ENCODE measurements at places on chromosomes 2 and 18. TPM values are rescaled to one million over a fixed set of nuclear protein-coding genes. Genes with fewer than 3 reads are reported as not detected.

DNA sequence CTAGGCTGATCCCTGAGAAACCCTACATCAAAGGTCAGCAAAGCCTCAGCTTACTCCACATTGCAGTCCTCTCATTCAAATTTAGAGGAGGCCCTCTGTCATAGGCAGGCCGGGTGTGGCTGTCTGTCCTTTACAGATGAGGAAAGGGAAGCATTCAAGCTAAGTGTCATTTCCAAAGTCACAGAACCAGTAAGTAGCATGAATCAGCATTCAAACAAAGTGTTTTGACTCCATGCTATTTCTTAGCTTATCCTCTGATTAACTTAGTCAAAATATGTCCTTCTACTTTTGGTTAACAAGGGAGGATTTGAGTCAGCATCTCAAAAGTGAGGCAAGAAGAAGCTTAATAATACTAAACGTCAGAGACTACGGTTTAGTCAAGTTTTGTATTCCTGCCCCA is 409.0 kb upstream of the POU3F3 start:
- ATAC-seq: no peak

GRCh38 chr2:223166983-223167650 is 115.1 kb downstream of the KCNE4 start:
- peak; percentile 50 for ATAC-seq

GRCh38 chr2:108447947-108448677 is 894 bp upstream of the GCC2 start:
- ATAC-seq: no peak

DNA sequence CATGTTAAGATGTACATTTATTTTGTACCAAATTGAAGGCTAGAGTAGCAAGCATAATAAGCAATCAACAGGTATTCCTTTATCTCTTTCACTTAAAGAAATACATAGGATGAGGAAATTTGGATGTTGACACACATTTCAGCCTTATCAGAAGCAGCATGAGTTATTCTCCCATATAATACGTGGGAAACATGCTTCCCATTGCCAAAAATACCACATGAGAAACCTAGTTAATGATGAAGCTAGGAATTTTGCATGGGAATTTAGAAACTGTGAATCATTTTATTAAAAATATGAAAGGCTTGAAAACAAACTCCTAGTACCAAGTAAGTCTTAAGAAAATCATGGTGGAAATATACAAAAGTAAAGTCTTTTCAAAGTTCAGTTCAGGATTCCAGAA is 751.8 kb downstream of the TSN start:
- no peak for ATAC-seq

DNA sequence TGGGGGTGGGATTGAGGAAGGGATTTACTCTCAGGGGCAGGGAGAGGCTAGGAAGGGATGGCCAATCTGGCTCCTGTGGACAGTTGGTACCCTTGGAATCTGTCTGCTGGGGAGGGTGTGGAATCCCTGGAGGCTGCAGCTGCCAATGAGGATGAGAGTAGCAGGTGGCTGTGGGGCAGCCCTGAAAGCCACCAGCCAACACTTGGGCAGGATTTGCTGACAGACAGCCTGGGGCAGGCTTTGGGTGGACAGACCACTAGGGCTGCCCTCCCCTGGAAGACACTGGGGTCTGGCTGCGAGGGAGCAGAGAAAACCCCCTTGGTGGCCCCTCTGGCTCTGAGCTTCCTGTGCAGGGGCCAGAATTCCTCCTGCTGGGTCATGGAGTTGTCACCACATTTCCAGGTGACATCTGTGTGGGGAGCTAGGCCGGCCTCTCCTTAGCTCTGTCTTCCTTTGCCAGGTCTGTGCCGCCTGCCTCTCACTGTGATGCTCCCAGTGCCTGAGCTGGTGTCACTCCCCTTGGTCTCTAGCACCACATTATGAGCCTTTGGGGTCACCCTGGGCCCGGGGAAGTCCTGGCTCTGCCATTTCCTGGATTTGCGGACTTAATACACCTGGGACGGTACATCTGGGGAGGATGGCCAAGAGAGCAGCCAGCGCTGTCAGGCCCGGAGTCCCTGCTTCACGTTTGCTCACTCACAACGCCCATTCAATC is 13.4 kb upstream of the ARHGEF4 start:
- ATAC-seq: no peak

DNA sequence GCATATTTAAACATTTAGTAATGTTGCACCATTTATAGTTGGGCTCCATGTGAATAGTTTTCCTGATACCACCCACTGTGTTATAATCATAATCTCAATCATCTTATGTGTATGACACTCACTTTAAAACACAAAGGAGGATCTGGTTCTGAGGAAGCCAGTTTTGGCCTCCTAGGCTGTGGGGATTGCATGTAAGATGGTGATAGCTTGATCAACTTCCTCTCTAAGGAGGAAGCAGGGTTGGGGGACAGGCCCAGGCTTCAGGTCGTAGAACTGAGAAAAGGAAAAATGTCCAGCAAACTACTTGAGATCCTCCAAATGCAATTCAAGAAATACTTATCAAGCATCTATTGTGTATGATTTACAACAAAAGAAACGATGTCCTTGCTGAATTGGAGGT is 4.9 kb upstream of the PPM1B start:
- ATAC-seq: no peak

DNA sequence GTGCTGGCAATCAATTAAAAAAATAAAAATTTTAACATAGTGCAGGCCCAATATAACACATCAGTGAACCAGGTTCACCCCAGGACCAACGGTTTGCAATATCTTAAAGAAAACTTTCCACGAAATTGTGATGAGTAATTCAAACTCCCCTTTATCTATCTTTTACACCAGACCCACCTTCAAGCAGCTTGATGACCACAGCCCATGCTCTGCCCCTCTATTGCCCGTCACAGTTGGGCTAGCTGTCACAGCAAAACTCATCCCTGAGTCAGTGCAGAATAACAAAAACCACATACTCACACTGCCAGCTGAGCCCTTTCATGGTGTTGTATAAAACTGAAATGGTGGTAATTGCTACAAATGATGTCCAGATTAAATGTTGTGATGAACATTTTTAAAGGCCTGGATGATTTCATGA is 112.5 kb upstream of the CREB1 start:
- ATAC-seq: peak; percentile 48

DNA sequence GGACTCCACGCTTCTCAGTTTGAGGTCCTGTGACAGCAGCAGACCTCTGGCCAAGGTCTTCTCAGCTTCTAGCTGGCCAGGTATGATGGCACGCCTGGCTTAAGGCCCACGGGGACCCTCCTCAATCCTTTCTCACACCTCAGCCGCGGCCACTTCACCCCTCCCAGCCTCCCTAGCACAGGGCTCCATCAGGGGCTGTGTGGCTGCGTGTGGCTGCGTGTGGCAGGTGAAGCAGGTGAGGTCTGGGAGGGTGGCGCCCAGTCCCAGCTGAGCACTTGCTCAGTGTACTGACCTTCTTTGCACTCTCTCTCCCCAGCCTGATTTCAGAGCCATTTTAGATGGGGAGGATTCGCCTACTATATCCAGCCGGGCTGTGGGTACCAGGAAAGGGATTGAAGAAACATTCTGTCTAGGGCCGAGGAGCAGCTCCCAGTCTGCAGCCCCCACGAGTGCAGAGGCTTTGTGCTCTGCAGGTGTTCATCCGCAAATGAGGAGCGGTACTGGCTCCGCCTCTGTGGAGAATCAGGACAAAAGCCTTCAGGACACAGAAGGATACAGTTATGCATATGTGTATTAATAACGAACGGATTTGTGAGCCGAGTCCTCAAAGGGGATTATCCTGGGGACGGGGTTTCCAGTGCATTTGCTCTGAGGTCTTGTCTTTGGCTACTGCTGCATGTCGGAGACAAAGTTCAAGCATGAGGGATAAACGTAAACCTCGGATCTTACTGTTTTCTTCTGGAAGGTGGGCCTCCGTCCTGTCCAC is 236.9 kb upstream of the RAB6C start:
- ATAC-seq: no peak

- no peak for ATAC-seq
These were observed 45.6 kb upstream of the TMEM178A start for GRCh38 chr2:39620067-39620466.

GRCh38 chr2:30706534-30707303 is 100.5 kb downstream of the CAPN13 start:
- peak; percentile 86 for ATAC-seq

DNA sequence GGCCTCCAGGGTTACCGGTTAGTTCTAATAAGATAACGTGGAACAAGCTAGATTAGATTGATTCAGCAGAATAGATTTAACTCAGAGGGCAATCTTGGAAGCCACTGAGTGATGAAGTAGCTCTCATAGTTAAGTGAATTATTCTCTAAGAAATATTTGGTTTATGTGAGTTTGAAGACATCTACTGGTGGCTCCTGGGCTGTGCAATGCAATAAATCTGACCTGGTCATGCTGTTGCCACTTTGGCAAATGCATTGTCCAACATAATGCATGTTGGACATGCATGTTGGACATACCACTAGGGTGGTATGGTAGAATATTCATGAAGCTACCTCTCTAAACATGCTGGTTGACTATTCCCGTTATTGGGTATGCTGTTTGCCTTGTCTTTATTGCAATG is 493.7 kb upstream of the VRK2 start:
- ATAC-seq: no peak

DNA sequence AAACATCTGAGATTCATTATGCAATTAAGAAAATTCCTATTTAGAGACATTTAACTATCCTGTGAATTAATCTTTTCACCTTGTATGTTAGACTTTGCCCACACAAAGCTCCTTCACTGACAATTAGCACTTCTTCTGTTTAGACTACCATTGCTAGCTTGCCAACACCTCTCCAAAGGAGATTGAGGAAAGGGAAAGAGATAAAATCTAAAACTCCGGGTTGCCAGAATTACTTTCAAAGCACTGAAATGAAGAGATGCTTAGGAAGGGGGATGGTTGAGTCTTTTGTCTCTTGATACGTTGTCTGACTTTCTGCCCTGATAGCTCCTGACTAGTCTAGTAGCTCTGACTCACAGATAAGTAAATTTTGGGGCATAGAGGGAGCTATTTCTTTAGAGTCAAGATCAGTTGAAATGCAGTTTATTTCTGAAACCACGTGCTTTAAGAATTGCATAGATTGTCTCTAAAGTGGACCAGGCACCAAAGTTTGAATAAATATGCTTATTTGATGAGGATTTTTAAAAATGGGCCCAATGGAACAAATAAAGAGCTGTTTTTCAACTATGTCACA is 74.1 kb upstream of the DSEL start:
- ATAC-seq: no peak

- no peak for ATAC-seq
These were observed 4.8 kb downstream of the UGP2 start for GRCh38 chr2:63846487-63846886.

- ATAC-seq: no peak
These were observed 422.7 kb upstream of the CDH20 start for GRCh38 chr18:60910534-60910933.

DNA sequence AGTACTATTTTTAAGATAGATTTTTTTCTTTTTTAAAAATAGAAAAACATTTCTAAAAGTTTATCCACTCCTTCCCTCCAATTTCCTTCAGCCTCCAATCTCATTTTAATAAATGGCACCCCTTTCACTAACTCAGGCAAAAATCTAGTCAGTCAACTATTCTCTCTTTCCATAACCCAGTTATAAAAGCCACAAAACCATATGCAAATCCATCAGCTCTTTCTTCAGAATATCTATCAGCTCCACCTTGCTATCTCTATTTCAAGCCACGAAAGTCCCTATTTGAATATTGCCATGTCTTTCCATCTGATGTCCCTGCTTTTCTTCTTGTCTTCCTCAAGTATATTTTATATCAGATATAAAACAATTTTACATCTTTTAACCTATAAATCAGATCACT is 397.1 kb downstream of the ERBB4 start:
- ATAC-seq: no peak

DNA sequence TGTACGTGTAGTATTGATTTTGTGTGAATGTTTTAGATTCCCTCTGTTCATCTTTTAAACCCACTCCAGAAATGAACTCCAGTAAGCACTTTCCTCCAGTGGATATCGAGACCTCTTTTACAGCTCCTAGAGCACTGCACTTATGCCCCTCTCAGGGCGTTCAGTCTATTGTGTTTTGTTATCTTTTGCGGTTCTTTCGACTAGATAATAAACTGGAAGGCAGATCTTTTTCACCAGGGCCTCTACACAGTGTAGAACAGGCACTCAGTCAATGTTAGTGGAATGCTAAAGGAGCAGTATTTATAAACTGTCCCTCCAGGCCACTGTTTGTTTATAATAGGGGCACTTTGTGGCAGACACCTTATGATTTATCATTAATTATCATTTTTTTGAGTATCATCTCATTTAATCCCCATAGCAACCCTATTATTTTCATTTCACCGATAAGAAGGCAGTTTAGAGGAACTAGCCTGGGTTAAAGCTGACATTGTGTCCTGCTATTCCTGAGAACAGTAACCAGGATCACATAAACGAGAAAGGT is 742 bp upstream of the SOS1 start:
- ATAC-seq: no peak

GRCh38 chr2:174704061-174704460 is 60.2 kb downstream of the CHRNA1 start:
- no peak for ATAC-seq

GRCh38 chr2:8391126-8391525 is 290.7 kb upstream of the ID2 start:
- no peak for ATAC-seq

DNA sequence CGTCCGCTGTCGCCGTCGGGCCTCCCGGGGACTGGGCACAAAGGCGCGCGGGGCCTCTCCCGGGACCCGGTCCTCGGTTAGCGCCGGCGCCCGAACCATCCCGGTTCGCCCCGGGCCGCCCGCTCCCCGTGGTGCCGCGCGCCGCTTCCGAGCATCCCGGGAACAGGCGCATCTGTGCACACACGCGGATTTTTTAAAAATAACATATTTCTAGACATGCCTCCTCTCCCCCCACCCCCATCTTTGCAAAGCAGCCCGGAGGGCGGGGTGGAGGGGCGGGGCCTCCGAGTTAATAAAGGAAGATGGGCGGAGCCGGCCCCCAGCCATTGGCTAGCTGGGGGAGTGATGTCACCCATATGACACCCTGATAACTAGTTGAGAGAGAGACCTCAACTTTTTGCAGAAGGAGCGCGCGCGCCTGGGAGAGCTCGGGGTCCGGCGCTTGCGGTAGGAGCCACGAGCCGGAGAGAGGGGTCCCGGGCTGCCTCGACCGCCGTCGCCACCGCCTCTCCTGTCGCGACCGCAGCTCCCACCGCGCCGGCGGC is at the start of gene SOX11:
TSS of gene SOX11 (plus strand) at position 400 of the 545 bp plus-strand sequence. CDS start 338 bp downstream, outside the sequence.
- ATAC-seq: peak; percentile 26

GRCh38 chr2:29113891-29114321 is 1.3 kb upstream of the CLIP4 start:
- ATAC-seq: peak; percentile 76

DNA sequence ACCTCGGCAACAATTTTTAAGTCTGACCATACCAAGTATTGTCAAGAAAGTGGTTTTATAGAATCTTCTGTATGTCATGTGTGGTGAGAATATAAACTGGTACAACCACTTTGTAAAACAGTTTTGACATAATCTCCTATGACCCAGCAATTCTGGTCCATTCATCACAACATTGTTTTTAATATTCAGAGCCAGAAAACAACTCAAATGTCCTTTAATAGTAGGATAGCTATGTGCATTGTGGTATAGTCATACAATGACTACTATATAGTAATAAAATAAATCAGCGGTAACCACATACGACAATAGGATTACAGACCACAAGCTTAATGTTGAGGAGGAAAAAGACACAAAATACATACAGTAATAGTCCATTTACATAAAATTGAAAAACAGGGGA is 175.2 kb upstream of the SPATS2L start:
- ATAC-seq: no peak

GRCh38 chr2:163253621-163254285 is 415.2 kb upstream of the KCNH7 start:
- ATAC-seq: no peak

Gene CDH7
- total RNA-seq: 0.03 TPM

Gene STPG4
- total RNA-seq: 0.50 TPM

Gene C2orf78
- total RNA-seq: 0.14 TPM

Gene CMPK2
- total RNA-seq: 5.9 TPM

Gene DQX1
- total RNA-seq: 0.75 TPM

Gene EVX2
- total RNA-seq: not detected

Data from motor neuron (in vitro differentiated cells).